ENCODE measurements at places on chromosomes 5 and 9.

DNA sequence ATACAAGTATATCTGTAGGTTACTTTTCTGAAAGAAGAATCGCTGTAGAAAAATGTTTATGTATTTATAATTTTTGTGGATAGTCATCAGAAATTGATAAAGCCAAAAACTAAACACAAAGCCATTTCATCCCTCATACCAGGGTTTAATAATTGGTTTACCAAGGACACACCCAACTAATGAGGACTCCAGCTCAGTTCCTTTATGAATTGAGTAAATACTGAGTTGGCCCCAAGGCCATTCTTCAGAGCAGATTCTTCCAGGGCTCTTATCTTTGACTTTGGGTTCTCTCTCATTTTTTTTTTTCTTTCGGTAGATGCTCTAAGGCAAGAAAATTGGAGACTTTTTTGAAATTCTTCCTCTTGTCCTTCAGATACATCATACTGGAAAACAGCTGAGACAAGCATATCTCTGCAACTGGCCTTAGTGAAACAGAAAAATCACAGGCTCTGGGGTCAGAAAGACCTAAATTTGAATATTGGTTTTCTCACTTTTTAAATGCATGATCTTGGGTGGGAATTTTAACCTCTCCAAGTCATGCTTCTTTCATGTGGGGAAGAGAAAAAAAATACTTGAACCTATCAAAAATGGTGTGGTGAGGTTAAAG lies 401.8 kb downstream of the ARHGEF28 start:
- DNase-seq = no peak

GRCh38 chr5:124342027-124342471 lies 404.4 kb downstream of the ZNF608 start:
- DNase-seq = no peak

GRCh38 chr5:102511666-102512065 lies 12.9 kb upstream of the SLCO6A1 start:
- DNase-seq = no peak

DNA sequence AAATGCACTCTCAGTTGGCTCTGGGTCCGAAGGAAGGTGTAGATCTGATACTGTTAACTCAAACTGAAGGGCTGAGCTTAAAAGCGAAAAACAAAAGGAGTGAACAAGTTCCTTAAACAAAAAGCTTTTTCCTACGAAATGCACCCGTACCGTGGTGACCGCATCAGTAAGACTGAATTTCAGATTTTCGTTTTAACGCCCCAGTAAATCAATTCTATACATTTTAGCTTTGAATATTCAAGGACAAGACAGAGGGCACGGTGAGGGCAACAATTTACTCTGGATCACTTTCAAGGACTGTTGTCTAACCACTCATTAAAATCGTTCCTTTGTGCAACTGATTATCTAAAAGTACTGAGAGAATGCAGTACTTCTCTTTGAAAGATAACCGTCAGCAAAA lies 1.9 kb downstream of the HOMER1 start:
- DNase-seq = no peak

DNA sequence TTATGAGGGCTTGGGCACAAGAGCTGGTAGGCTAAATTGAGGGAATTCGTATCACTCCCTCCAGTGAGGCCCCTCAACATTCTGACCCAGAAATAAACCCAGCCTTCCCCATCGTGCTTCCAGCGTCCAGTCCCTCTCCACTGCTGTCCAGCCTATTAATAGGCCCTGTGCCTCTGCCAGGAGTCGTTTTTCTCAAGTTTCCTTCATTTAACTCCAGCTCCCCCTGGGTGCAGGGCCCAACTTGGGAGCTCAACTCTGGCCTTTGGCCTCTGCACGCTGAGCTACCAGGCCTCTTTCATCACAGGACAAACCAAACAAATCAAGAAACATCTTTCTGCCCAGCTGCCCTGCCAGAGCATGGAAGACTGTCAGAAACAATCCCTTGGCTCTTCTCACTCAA lies 10.0 kb downstream of the HBEGF start:
- no peak for DNase-seq

GRCh38 chr9:14403081-14403480 lies 89.1 kb upstream of the NFIB start:
- no peak for DNase-seq

DNA sequence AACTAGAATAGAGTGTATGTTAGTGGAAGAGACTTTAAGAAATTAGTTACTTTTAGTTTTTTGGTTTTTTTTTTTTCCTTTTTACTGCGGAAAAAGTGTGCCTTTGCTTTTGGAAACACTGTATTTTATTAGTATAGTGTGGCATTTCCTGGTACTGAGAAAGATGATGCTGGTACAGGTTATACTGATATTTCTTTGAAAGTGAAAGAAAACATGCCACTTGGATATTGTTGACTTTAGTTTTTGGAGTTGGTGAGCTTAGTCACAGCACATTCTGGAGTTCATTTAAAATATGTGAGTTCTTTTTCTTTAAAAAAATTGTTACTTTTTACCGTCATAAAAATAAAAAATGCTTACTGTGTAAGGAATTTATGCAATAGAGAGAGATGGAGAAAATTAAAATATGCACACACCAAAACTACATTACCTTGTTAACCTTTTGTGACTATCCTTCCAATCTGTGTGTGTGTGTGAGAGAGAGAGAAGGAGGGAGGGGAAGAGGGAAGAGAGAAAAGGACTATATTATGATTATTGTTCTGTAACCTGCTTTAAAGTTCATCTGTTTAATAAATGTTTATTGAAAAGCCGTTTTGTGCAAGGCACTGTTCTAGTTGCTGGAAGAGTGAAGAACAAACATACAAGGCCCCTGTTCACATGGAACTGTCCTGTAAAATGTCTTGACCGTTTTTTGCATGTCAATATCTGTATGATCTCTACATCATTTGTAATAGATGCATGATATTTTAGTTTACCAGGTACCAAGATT lies 1.9 kb downstream of the UGCG start:
- no peak for DNase-seq

- DNase-seq = no peak
These were observed 4.0 kb upstream of the SLC46A2 start for GRCh38 chr9:112894699-112895098.

DNA sequence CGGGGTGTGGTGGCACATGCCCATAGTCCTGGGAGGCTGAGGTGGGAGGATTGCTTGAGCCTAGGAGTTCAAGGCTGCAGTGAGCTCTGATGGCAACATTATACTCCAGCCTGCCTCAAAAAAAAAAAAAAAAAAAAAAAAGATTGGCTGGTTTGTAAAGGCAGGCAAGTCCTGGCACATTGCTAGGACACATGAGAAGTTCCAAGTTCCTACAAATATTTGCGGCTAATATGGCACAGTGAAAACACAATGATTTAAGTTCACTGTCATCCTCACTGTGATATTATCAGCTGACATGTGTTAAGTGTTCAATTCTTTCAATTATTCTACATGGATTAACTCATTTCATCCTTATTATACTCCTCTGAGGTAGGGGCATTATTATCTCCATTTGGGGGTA lies 20.1 kb downstream of the TMEM268 start:
- no peak for DNase-seq

DNA sequence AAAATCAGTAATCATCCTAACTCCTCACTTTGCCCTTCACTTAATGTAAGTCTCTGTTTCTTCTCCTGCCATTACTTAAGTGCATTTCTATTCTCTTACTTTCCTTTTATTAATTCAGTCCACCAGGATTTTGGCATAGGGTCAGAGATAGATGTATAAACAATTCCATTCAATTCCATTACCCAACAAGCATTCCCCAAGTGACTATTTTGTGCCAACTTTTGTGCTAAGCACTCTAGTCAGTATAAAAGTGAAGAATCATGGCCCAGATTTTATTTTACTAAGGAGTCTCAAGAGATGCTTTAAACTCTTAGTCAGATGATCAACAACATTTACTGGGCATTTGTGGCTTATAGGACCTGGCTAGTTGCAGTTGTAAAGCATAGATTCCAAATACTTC lies 159.3 kb downstream of the DMAC1 start:
- no peak for DNase-seq

DNA sequence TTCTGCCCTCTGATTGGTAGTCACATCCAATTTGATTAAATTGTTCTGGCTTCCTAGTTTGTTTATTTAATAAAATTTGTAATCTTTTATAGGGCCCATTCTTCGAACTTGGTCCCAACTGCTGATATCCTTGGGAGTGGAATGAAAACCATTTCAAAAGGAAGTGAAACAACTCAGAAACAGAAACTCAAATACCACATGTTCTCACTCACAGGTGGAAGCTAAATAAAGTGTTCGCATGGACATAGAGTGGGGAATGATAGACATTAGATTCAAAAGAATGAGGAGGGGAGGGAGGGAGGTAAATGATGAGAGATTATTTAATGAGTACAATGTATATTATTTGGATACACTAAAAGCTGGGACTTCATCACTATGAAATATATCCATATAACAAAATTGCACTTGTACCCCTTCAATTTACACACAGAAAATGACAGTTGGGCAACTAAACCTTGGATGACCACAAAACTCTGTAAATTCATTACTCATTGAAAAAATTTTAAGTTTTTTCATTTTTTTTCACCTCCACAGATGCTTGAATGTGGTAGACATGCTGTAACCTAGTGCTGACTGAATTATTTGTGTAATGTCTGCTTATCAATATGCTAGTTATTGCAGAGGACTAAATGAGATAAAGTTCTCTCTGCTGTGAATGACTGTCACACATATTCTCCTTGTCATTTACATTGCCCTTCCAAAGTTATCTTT lies 16.0 kb downstream of the ATP10B start:
- DNase-seq = no peak

- DNase-seq = no peak
These were observed 23.0 kb upstream of the RBM22 start for GRCh38 chr5:150723845-150724244.

DNA sequence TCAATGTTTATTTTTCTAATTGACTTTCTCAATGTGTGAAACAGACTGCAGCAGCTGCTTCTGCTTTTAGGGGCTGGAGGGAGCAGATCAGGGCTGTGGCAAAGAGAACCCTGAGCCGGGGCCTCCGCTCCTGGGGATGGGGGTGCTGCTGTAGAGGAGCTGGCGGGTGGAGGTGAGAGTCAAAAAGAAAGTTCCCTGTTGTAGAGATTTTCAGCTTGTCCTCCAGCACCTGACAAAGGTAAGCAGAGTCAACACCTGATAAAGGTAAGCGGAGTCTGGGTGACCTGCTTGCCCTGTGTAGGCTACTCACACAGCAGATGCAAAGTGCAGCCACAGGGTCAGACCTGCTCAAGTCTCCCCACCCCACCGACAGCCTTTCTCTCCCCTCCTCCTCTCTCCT lies 252.4 kb upstream of the IRX1 start:
- DNase-seq = no peak

DNA sequence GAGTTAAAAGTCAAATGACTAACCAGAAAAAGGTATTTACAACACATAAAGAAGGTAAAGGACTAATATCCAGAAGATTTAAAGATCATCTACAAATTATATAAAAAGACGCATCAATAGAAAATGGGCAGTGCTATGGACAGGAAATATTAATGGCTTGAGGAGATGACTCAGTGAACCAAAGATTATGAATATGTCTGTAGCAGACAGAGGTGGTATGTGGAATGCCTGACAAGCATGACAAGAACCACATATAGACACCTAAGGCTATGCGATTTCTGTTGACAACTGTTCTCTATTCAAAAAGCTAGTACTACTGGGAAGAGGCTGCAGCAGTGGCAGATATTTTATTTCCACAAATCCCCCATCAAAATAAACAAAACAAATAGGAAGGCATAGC lies 177.0 kb upstream of the SH3GL2 start:
- no peak for DNase-seq

GRCh38 chr9:95129476-95130291 lies 187.8 kb downstream of the FANCC start:
- no peak for DNase-seq

GRCh38 chr5:90290648-90291047 lies 118.9 kb downstream of the CETN3 start:
- DNase-seq = no peak

- no peak for DNase-seq
These were observed 9.6 kb downstream of the NDST1 start for GRCh38 chr5:150517272-150518152.

- no peak for DNase-seq
These were observed 3.3 kb downstream of the OTULIN start for GRCh38 chr5:14667770-14668169.

- no peak for DNase-seq
These were observed 169.4 kb downstream of the CD180 start for GRCh38 chr5:67027171-67027570.

GRCh38 chr5:95283761-95284571 lies 928 bp downstream of the MCTP1 start:
- DNase-seq = no peak

- no peak for DNase-seq
These were observed 15.9 kb upstream of the LTC4S start for GRCh38 chr5:179777909-179778308.

DNA sequence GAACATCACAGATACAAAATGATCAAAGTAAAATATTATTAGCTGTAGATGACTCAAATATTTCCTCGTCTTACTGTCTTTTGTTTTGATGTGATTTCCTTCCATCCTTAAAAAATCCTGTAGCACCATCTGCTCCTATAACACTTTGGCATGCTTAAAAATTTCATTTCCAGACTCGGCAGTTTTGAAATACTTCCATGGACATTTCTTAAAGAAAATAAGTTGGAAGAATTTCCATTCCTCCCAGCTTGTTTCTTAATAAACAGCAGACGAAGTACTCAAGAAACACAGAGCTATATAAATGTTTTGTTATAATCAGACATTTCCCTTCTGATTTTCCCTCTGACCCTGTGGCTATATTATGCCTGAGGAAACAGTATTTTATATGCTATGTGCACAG lies 41.2 kb upstream of the SVEP1 start:
- no peak for DNase-seq

- no peak for DNase-seq
These were observed 114.8 kb downstream of the FGF18 start for GRCh38 chr5:171534043-171534895.

- DNase-seq = no peak
These were observed 4.6 kb upstream of the FBXL17 start for GRCh38 chr5:108386345-108387061.
